Epithelial cell of alveolus of lung (primary cell): ENCODE measurements at places on chromosomes 5 and 9. TPM values are rescaled to one million over a fixed set of nuclear protein-coding genes. Genes with fewer than 3 reads are reported as not detected.

The PCDHGB1 gene
- total RNA-seq: 0.39 and 2.2 TPM in 2 replicates

The PIK3R1 gene
- total RNA-seq: 6.7 and 45.5 TPM in 2 replicates

The INSYN2B gene
- 14.7 and 35.2 TPM in 2 replicates for total RNA-seq

The HBEGF gene
- 2.9 and 18.6 TPM in 2 replicates for total RNA-seq

The SPAG8 gene
- total RNA-seq: 0.26 and 0.48 TPM in 2 replicates

The ANKRD18B gene
- total RNA-seq: under 0.01 and 0.13 TPM in 2 replicates

The TXNDC8 gene
- not detected in 2 replicates for total RNA-seq

The ZNF608 gene
- 9.3 and 46.2 TPM in 2 replicates for total RNA-seq

The RASEF gene
- 0.39 TPM in 1 of 2 replicates, not detected in the other for total RNA-seq

The TMEM252 gene
- total RNA-seq: not detected in 2 replicates

The GFPT2 gene
- 25.4 and 126 TPM in 2 replicates for total RNA-seq

The IFNA21 gene
- total RNA-seq: not detected in 2 replicates

The SPACA9 gene
- total RNA-seq: 3.2 and 14.8 TPM in 2 replicates
